WTC11 (cell line): ENCODE measurements at places on chromosomes 1 and 21. TPM values are rescaled to one million over a fixed set of nuclear protein-coding genes. Genes with fewer than 3 reads are reported as not detected.

DNA sequence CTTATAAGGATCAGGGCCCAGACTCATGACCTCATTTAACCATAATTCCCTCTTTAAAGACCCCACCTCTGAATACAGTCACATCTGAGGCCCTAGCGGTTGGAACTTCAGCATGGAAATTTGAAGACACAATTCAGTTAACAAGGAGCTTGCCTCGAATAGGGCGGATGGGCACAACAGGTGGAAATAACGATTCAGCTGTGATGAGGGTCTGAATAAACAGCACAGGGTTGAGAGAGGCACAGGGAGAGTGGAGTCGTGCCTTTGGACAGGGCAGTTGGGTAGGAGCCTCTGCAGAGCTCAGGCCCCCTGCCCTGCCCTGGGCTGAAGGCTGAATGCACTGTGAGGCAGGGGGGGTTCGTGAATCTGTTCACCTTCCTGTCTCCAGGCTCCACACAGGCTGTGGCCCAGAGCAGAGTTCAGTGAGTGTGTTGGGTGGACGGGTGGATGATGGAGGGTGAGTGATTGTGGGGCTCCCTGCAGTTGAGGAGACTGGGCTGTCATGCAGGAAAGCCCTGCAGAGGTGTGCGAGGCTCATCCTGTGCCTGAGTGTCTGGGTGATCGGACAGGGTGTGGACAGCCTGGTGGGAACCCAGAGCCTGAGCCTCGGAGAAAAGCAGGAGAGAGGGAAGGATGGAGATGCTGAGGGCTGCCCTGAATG, 243.1 kb downstream of the FOXD2 start:
- H3K27me3 ChIP-seq: peaks cover 7% of the 10 kb centered on the region
- H3K36me3 ChIP-seq: no peaks in the 10 kb centered on the region
- H3K27ac ChIP-seq: no peak overlapping the region
- DNase-seq: no peak

The NFASC gene
- total RNA-seq: 20.1 to 22.3 TPM (median 21.0 TPM) in 3 replicates

- H3K4me1 ChIP-seq: no peaks in the 10 kb centered on the region
- H3K4me3 ChIP-seq: no peak overlapping the region
- DNase-seq: no peak
- H3K27me3 ChIP-seq: peaks cover 15% of the 10 kb centered on the region
Measured at GRCh38 chr1:3993619-3994375, 93.7 kb upstream of the C1orf174 start.

The ZNF593OS gene
- total RNA-seq: not detected in 3 replicates
